Midbrain (tissue), 1 donor: ENCODE measurements at places on chromosomes 3 and 15.

- DNase-seq = no peak
These were observed 58.8 kb downstream of the TRAK1 start for GRCh38 chr3:42149975-42150374.

DNA sequence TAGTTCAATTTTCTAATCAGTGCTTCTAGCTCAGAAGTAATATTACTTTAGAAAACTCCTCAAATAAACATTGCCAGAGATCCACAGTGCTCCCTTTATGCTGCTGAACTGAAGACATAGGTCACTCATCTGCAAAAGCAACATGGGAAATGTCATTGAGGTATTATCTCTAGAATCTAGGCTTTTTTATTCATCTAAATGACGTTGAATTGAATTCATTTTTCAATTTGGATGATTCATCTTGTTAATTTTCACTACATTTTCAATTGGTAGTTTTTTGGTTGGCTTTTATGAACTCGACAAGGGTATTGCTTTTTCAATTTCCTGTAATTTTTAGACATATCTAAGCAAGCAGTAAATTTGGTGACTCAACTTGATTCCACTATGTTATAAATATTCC lies 275.4 kb downstream of the NFKBIZ start:
- DNase-seq = no peak

DNA sequence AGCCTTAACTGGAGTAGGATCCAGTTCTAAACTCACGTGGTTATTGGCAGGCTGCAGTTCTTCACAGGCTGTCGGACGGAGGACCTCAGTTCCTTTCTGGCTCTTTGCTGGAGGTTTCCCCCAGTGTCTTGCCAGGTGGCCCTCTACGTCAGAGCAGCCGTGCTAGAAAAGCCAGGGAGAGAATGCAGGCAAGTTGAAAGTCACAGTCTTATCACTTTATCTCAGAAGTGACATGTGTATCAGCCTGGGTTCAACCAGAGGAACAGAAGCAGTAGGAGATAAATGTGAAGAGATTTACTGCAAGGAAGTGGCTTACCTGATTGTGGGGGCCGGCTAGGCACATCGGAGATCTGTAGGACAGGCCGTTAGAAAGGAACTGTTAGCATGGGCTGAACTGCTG lies 125.3 kb upstream of the BNIP2 start:
- no peak for DNase-seq

DNA sequence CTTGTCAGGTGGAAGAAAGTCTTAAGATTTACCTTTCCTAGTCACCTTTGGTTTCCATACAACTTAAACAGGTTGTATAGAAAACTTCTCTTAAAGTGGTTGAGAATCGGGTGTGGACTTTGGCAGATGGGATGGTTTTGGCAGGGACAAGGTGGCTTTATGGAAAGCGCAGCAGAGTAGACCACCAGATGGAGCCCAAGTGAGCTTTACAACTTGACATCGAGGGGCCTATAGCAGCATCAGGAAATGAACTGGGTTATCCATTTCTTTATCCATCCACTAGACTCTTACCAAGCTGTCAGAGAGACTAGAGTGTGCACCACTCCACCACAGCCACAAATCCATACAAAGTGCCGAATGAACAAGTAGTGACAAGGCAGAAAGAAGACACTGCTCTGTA lies 85.3 kb upstream of the MBNL1 start:
- DNase-seq = peak; percentile 51

DNA sequence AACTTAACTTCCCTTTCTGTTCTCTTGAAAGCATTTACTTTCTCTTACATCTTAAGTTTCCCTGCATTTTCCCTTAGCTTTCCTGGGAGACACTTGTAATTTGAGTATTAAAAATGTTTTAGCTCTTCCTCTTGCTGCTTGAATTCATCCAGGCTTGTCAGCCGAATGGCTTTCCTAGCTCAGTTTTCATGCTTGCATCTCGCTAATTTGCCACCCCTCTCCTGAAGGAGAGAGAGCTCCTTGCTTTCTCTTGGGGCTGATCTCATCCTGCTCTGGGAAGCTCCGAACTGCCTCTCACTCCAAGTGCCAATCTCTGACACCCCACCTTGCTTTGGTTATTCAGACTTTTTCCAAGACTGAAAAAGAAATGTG lies 374.6 kb upstream of the TBL1XR1 start:
- DNase-seq = no peak

- DNase-seq = no peak
These were observed 39.9 kb downstream of the LEO1 start for GRCh38 chr15:51931638-51932037.

GRCh38 chr3:11915621-11916424 lies 69.1 kb upstream of the TAMM41 start:
- DNase-seq = no peak

- no peak for DNase-seq
These were observed 10.4 kb downstream of the TEX264 start for GRCh38 chr3:51681453-51681852.

DNA sequence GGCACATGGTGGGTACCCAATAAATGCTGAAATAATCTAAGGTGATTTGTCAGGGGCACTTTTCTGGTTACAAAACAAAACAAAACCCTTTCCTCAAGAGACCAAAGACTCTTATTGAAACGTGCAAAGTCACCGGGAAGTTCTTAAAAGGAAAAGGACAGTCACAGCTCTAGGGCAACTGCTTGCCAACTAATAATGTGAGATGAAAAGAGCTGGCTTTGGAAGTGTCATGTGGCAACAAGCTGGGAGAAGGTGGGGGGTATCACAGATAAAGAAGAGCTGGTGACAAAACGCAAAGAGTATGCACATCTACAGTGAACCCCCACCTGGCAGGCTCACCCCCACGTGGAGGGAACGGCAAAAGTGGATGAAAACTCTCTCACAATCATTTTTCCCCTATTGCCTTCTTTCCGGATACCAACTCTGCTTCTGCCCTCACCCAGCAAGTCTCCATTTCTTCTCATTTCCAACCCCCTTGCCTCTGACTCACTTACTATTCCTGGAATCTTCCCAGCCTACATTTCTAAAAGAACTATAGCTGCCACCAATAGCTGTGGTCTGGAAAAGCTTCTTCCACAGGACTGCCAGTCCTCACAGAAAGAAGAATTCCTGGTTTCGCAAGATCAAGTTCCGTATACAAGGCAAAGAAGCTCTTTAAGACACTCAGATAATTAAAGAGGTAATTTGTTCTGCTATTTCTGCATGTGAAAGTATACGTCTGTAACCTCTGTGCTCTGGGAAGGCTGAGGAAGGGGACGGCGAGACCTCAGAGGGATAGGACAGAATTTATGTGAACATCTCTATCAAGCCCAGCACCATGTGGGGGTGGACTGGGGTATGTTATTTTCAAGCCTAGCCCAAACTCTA lies 21.8 kb upstream of the ANPEP start:
- DNase-seq = peak; percentile 39

DNA sequence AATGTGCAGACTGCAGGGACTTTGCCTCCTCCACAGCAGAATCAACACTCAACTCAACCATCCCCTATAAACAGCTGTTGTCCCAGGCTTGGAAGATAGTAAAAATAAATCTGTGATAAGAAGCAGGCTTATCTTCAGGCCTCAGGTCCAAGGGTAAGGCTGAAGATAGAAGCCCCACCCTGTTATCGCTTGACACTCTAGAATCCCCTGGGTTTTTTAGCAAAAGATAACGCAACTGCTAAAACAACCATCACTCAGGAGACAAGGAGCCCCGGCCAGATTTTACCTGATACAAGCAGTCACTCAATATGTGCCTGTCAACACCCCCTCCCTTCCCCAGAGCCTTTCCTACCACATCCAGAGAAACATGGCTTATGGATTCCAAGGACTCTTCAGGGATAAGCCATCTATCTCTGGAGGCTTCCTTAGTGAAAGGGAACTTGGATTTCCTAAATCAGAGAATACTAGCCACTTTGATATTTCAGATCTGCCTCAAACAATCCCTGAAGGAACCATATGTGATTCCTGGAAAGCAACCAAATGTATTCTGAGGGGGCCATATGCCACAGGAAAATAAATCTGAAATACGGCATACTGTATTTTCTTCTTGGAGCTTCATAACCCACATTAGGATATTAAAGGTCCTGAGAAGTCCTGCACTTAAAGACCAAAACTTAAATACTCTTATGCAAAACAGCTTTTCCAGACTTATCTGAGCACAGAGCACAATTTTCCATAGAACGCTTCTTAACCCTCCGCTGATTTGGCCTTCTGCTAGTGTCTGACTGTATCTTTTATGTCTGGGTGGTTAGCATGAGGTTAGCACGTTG lies 60.4 kb downstream of the LYZL4 start:
- DNase-seq = no peak

DNA sequence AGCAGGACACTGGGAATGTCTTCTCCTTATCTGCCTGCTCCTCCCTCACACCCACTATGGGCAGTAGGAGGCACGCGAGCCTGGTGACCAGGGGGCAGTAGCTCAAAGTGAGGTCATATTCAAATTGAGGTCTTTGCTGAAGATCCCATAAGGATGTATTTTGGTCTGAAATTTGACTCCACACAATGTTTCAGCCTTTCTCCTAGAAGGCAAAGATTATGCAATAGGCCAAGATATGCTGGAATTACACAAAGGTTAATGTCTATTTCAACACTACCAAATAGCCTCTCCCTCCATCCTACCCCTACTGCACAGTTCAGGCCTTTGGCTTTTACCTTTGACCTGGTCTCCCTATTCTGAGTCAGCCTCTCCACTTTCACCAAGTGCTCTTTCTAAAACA lies 203.0 kb downstream of the TIGIT start:
- no peak for DNase-seq

GRCh38 chr3:66938338-66938963 lies 59.7 kb upstream of the KBTBD8 start:
- DNase-seq = peak; percentile 70

DNA sequence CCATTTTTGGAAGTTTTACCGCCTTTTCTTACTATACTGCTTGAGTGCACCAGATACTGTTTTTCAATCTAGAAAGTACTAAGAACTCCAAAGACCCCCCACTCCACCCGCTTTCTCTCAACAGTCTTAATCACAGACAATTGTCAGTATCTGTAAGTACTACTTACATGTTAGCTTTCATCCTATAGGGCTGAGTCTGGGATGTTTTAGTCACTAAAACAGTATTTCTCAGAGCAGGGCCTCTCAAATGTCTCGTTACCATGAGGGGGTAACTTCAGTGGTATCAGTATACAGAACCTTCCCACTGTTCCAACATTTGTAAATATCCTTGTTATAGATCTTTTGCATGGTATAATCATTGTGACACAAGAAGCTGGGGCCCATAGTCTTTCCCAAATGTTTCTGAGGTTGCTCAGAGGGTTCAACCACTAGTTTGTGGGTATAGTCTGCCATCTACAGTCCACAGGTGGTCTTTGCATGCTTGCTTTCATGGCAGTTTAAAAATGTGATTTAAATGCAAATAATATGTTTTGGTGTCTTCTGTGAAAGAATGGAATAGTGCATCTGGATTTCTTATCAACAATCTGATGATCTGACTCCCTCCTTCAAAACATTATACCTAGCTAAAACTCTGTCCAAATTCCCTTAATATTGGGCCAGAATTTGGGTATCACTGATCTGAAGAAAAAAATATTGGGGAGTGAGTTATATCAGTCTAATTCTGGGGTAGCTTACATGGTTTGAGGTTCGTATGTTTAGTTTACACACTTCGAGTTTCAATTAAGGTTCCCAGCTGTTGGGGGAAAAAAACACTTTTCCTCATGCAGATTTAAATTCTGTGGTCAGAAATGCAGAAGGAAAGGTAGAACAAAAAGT lies 18.0 kb upstream of the DNAJC13 start:
- DNase-seq = peak; percentile 69

DNA sequence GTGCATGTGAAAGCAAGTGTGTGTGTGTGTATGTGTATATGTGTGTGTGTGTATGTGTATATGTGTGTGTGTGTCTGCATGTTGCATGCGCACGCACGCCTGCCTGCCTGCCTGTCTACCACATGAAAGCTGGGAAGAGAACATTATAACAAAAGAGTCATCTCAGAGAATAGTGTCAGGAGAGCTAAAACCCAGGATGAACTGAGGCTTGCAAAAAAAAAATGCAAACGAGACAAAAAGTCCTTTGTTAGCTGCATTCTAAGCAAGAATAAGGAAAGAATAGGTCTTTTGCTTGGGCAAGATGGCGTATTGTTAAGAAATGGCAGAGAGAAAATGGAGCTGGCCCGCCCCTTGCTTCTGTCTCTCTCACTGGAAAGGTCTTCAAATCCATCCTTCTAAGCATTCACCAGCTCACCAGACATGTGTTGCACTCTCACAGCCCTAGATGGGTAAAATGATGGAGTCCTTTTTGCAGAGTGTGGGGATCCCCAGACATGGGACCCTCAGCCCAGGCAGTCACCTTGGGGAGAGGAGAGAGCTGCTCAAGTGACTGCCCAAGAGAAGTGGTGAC lies 16.4 kb downstream of the WNT7A start:
- no peak for DNase-seq

- DNase-seq = no peak
These were observed 23.2 kb downstream of the ERICH6 start for GRCh38 chr3:150680562-150680961.

GRCh38 chr3:195425849-195426248 lies 17.0 kb downstream of the ACAP2 start:
- no peak for DNase-seq

- no peak for DNase-seq
These were observed 12.2 kb upstream of the MAPK6 start for GRCh38 chr15:52006702-52007340.

- no peak for DNase-seq
These were observed 9.2 kb downstream of the SPSB4 start for GRCh38 chr3:141060327-141060726.

- no peak for DNase-seq
These were observed 4.9 kb downstream of the UBR1 start for GRCh38 chr15:43100971-43101370.

DNA sequence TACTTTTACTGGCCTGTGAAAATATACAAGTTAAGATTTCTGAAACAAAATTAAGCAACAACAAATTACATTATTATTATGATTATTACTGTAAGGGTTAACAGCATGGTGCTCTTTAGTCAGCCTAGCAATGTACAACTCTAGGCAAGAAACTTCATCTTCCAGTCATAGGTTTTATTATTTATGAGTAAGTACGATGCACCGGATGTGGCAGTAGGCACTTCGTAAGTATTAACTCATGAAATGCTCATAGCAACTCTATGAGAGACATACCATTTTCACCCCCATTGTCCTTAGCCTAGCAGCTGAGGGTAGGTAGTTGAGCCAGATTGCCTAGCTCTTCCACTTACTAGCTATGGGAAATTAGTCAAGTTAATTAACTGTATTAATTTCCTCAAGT lies 68.0 kb upstream of the PTPRG start:
- no peak for DNase-seq

GRCh38 chr3:23762214-23762613 lies 43.5 kb upstream of the UBE2E1 start:
- peak; percentile 4 for DNase-seq

DNA sequence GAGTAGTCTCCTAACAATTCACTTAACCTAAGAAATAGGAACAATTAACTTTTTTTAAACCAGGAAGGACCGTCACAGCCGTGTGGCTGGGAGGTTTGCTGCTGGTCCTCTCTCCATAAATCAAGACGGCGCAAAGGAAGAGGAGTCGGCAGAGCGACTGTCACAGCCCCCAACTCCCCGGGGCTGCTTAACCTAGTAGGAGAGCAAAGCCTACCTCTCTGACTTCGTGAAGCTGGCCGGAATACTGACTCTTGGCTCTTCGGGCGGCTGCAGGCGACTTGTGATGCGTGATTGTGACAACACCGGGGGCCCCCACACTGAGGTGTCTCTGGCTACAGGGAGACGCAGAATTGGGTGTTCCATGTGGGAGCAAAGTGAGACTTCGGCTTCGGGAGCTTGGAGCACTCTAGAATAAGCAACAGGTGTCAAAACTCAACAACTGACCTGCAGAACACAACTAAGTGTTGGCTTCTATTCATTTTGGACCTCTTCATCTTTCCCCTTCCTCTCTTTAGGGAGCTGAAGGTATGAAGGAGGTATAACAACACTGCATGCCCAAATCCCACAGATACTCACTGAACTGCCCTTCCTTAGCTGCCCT lies 151.1 kb downstream of the OSBPL10 start:
- no peak for DNase-seq
